ENCODE measurements at places on chromosomes 13 and 19. TPM values are rescaled to one million over a fixed set of nuclear protein-coding genes. Genes with fewer than 3 reads are reported as not detected.

The DYRK1B gene
- total RNA-seq = 6.2 TPM

The LILRA1 gene
- not detected for total RNA-seq

The FFAR1 gene
- total RNA-seq = not detected

The MAB21L1 gene
- total RNA-seq = 0.30 TPM

The STK11 gene
- total RNA-seq = 101 TPM

The MUC16 gene
- total RNA-seq = not detected

The FUT2 gene
- 1.4 TPM for total RNA-seq

The SIGLEC5 gene
- not detected for total RNA-seq

The SELENOV gene
- total RNA-seq = not detected

The ZNF554 gene
- 1.1 TPM for total RNA-seq

The ZBTB45 gene
- total RNA-seq = 11.1 TPM

The ANGPTL8 gene
- total RNA-seq = not detected

The GPX4 gene
- 302 TPM for total RNA-seq
